NCI-H2081 (cell line): ENCODE measurements at places on chromosomes 7 and 10.
A peak's percentile ranks its signal among the peaks of the same experiment; 100 is the strongest.

DNA sequence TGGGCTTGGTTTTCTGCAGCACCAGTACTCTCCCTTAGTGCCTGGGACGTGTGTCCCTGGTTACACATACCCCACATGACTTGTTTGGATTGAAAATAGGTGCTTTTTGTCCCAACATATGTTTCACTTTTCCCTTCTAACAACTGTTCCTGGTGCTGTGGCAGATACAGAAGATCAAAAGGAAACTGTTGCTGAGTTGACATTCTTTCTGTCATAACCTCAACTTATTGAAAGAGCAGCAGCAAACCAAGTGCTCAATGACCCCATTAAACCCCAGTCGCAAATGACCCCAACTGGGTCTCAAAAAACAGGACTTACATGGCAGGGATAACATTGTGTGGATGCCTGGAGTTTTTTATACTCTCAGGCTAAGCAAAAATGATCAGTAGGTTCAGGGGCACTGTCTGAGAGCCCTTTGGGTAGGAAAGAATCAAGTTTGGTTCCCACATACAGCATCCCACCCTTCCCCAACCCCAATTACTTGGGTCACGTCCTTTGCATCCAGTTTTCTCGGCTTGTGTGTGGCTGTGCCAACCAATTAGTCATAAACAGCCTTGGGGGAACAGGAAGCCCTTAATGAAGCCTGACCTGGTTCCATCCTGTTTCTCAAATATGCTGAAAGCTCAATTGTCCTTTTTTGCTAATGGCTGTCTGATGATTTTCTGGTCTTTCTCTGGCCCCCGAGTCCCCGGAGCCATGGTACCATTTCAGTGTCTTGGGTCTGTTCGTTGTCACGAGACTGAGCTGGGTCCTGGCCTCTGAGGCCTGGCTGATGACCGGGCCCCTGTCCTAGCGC is 4.9 kb downstream of the HKDC1 start:
- DNase-seq = no peak

DNA sequence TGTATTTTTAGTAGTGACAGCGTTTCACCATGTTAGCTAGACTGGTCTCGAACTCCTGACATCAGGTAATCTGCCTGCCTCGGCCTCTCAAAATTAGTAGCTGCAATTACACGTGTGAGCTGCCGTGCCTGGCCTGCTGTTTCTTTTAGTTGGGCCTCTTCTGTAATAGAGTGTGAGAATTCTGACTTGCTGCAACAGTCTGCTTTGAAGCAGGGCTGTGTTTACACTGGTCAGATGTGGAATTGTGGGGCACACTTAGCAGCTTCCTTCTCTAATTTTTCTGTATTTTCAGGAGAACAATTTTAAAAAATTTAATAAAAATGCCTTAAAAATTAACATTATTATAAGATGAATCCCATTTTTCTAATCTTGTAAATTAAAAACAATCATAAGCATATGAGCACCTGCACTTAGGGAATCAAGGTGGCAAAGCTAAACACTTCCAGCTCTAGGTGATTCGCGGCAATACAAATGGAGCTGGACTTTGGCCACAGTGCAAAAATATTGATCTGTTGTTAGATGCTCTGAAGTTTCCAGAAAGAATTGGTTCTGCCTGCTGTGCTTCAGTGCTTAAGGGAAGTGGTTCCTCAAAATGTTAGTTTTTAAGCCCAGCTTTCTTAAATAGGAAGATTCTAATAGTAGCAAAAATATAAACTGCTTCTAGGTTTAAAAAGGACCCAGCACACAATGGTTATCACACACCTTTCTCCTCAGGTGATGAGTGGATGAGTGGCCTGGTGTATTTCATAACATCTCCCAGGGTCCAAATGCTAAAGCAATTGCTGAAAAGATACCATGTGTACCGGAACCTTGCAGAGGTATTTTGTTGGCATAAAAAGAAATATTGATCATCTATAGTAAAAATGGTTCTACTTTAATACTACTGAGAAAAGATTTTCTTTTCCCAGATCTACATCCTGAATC is 63.5 kb upstream of the ATRNL1 start:
- DNase-seq = no peak

DNA sequence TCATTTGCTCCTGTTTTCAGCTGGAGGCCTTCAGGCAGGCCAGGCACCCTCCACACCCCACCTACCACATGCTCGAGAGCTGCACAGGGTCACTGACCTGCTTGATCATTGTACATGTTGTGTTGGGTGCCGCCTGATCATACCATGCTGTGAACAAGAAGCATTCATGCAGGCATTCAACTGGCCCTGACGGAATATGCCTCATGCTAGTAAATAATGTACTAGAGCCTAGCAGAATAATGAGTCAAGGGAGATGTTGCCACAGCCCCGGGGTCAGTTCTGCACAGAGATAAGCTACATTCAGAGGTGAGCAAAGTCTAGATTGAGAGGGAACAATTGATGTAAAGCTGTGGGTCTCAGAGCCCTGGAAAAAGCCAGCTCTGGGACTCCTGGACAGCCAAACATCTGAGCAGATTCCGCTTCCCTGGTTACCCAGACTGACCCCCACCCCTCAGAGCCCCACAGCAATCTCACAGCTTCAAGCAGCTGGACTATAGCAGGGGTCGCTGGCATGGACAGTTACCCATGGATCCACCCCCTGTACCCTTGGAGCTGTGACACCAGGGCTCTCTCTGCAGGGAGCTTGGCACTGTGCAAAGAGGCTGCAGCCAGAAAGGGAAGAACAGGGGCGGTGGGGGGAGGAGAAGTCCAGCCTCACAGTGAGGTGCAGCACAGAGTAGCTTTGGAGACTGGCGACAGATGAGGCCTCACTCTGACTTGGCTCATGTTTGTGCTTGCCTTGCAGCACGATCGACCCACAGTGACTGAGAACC is 86.6 kb downstream of the FRMPD2 start:
- DNase-seq = no peak

DNA sequence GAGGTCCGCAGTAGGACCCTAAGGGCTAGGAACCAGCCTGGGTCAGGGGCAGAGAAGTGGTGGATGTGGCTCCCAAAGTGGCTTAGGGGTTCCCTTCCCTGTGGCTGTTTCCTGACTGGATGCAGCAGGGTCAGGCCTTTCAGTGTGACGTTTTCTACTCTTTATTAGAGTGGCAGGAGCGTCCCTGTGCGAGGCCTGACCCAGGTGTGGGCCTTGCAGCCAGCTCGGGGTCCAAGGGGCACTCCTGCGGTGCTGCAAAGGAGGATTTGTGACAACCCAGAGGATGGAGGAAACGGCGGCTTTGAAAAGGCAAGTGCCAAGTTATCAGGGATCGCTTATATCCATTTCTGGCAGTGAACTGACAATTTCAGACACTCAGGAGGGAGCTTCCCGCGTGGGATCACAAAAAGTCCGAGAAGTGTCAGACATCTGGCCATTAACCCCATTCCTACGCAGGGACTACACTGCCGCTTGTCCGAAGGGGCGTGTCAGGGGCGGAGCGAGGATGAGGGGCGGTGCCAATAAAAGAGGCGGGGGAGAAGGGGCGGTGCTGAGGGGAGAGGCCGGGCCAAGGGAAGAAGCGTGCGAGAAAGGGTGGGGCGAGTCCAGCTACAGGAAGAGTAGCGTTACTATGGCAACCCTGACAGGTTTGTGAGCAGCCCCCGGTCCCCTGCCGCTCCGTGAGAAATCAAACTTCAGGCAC is 98.8 kb upstream of the ZNF722 start:
- DNase-seq = peak; percentile 0

DNA sequence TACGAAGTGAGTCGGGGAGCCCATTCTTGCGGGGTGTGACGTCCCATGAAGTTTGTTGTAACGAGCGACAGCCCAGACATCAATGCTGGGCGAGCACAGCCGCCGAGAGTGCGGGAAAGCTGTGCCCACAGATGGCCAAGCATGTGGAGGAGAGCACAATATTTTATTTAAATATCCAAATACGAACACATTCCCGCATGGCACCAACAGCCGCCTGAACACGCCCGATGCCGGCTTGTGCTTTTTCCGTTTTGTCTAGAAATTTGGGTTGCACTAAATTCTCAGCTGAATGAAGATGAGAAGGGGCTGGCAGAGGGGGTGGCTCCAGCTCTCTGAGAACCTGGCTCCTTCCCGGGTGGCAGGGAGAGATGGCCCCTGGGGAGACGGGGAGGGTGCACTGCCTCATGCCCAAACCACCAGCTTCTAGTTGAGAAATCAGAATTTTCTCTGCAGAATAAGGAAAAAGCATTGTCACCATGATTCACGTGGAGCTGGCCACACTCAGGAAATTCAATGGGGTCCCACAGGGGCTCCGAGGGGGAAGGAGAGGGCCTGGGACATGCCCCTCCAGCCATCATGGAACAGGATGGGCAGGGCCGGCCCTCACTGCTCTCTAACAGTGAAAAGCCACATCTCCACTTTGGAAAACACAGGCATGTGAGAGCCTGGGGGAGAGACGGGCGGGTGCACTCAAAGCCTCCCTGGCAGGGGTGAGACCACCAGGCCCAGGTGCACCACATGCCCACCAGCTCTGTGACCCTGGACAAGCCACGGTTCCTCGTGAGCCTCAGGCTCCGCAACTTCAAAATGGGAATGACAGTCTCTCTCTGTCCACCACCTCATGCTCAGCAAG is 48.3 kb downstream of the EBF3 start:
- no peak for DNase-seq

DNA sequence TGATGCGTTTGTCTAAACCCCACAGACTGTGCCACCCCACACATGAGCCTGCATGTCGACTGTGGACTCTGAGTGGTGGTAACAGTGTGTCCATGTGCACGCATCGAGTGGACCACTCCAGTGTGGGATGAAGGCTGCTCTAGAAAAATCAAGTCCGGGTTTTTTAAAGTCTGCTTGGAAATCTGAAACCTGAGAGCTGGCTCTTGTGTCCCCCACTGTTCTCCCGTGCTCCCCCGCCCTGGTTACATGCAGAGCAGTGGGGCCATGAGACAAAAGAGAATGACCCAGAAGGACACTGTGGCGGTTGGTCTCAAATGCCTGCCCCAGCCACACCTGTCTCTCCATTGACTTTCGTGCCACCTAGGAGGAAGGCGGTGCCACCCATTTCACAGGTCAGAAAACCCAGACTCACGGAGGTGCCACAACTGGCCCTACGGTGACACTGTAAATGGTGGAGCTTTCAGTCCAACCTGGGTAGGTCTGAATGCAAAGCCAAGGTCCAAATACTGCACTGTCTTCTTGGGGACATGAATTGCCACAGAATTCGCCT is 27.3 kb upstream of the PWWP2B start:
- DNase-seq = no peak

- no peak for DNase-seq
Measured at GRCh38 chr7:114472896-114473512, 58.4 kb downstream of the FOXP2 start.

- DNase-seq = no peak
Measured at GRCh38 chr7:31027161-31027965, 24.7 kb upstream of the ADCYAP1R1 start.

- DNase-seq = no peak
Measured at GRCh38 chr7:112080978-112081377, 125.2 kb downstream of the DOCK4 start.

DNA sequence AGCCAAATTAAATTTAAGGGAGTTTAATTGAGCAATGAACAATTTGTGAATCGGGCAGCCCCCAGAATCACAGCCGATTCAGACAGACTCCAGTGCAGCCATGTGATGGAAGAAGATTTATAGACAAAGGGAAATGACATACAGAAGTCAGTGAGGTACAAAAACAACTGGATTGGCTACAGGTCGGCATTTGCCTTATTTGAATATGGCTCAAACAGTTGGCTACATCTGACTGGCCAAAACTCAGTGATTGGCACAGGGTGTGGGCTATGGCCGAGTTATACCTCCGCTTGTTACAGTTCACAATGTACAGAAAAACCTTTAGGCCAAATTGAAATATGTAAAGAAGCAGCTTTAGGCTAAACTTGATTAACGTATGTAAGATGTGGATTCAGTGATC is 30.8 kb upstream of the EIF4H start:
- DNase-seq = no peak

GRCh38 chr7:50497068-50497642 is 47.0 kb upstream of the FIGNL1 start:
- no peak for DNase-seq

DNA sequence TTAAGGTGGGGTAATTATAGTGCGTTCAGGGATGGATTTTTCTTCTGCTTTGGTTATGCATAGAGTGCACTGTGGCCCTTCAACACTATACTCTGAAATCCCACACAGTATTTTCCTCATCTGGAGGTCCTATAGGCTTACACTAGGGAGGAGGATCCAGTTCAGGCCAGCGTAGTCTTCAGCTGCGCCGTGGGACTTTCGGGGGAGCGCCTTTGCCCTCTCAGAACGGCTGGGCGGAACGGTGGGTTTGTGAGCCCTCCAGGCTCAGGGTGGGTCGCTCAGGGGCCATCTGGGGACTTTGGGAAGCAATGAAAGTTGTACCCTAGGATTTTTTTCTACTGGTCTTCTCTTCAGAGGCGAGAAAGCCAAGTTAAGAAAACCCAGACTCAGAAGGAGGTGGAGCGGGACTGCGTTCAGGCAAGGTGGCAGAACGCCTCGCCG is 652 bp upstream of the VPS26A start:
- peak; percentile 14 for DNase-seq

DNA sequence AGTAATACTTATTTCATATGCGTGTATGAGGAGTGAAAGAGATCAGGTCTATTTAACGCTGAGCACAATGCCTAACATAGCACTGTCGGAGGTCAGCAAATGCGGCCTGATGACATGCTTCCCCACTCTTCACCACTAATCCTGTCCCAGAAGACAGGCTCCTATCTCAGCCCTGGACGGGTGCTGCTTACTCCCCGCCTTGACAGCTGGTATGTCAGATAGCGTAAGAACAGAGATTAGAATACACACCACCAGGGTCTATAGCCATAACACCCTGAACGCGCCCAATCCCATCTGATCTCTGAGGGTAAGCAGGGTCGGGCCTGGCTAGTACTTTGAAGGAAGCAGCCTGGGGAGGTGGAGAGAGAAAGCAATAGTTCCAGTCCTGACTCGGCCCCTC is 32.3 kb upstream of the TM9SF3 start:
- DNase-seq = no peak

DNA sequence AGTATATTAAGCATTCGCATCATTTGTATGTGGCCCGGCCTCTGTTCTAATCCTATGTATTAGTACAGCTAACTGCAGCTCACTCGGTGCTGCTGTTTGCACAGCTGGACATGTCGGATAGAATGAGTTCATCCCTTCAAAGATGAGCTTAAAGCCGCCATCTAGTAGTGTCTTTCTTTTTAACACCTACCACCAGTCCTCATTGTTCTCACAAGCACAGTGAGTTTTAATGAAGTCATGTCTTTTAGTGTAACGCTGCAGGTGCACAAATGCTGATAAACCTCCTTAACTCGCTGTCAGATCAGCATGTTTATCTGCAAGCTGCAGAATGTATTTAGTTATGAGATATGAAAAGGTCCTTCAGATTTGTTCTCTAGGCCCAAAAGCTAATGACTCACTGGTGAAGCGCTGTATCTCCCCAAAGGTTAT is 247.5 kb downstream of the MTERF1 start:
- DNase-seq = peak; percentile 59

DNA sequence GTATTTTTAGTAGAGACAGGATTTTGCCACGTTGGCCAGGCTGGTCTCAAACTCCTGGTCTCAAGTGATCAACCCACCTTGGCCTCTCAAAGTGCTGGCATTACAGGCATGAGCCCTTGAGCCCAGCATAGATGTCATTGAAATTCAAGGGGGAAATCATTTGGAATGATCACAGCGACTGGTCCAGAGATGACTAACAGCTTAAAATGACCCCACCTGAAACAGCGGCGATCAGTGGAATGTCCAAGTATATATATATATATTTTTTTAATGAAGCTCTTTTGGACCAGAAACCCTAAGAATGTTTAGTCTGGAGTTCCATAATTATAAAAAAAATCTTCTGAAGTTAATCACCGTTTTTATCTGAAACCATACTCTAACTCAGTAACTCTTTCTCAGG is 12.5 kb upstream of the AKR1E2 start:
- no peak for DNase-seq

- DNase-seq = no peak
Measured at GRCh38 chr7:123847868-123848267, 2.9 kb downstream of the HYAL4 start.
